ENCODE measurements at places on chromosomes 16 and 17.

GRCh38 chr16:80046261-80046660 is 445.7 kb upstream of the MAF start:
- DNase-seq: no peak

DNA sequence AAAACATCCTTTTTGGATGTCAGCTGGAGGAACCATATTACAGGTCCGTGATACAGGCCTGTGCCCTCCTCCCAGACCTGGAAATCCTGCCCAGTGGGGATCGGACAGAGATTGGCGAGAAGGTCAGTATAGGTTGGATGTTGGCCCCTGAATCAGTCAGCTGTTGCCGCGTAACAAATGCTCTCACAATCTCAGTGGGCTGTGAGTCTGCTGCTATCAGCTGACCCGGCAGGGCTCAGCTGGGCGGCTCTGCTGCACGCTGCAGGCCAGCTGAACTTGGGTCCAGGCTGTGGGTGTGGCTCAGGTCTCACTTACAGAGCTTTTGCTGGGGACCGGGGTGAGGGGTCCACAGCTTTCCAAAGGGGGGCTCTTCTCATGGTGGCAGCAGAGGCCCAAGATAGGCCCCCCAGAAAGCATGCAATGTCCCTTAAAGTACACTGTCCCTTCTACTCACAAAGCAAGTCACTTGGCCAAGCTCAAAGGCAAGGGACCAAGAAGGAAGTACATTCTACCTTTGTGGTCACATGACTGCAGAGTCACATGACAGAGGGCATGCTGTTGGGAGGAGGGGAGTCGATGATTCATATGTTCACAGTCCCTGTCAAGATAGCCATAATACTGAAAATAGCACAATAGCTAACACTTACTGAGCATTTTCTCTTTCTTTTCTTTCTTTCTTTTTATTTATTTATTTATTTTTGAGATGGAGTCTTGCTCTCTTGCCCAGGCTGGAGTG is 134.2 kb downstream of the ABCC1 start:
- DNase-seq: no peak

- DNase-seq: no peak
Observed at GRCh38 chr17:77327181-77327565, 186.4 kb downstream of the SEC14L1 start.

DNA sequence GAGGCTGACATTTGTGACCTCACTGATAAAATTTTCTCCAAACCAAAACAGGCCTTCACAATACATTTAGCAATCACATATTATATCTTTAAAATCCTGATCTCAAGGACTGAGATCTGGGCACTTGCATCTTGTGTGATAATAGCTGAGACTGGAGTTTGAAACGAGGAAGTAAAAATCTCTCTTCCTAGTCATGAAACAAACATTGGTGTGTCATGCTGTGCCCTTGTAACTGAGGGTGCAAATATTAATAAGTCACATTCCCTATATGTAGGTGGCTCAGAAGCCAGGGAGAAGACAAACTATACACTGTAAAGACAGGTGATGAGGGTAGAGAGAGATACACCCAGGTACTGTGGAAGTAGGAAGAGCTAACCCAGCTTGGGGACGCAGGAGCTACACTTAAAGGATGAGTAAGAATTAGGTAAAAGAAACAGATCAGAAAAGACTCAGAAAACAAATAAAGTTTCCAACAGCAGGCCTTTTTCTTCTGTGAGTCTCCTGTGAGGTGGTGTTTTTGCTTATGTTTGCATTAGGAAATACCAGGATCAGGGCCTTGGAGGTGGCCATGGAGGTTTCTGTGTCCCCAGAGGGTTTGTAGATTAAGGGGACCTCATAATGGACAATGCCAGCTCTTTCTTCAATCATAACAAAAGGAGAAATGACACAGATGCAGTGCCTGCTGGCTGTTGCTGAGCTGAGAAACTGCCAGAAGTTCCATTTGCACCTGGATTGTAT is 335.7 kb downstream of the GRIN2A start:
- DNase-seq: no peak

DNA sequence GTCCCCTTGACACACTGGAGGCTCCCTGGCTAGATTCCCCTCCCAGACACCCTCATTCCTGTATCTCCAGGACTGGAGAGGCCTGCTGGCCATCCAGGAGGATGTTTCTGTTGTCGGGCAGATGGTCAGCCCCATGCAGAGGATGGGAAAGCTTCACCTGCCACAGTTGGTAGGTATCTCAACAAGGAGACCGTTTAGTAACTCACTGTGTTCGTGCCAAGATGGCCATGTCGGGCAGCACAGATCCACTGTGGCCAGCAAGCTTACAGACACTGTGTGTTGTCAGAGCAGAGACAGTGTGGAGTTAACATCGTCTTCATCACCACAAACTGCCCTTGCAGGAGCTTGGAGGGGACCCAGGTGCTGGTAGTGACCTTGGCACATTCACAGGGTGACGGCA is 390.9 kb downstream of the SEC14L1 start:
- no peak for DNase-seq

GRCh38 chr16:13921328-13921727 is 1.4 kb downstream of the ERCC4 start:
- DNase-seq: no peak

DNA sequence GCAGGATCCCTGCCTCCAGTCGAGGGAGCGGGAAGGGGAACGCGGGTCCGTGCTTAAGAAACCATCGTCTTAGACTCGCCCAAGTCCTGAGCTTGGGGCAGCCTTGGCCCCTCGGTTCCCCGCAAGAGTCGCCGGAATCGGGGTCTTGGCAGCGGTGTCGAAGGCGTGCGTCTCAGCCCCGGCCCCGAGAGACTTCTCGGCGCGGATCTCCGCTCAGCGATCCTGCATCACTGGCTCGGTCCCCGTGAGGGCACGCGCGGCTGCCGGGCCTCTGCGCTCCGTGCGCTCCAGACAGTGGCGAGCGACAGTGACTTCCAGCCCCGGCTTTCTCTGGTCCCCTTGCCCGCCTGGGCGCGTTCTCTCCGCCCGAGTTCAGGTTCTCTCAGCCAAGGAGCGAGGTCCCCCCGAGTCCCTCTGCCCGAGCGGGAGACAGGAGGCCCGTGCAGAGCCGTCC is 380 bp downstream of the HS3ST3A1 start:
- no peak for DNase-seq

DNA sequence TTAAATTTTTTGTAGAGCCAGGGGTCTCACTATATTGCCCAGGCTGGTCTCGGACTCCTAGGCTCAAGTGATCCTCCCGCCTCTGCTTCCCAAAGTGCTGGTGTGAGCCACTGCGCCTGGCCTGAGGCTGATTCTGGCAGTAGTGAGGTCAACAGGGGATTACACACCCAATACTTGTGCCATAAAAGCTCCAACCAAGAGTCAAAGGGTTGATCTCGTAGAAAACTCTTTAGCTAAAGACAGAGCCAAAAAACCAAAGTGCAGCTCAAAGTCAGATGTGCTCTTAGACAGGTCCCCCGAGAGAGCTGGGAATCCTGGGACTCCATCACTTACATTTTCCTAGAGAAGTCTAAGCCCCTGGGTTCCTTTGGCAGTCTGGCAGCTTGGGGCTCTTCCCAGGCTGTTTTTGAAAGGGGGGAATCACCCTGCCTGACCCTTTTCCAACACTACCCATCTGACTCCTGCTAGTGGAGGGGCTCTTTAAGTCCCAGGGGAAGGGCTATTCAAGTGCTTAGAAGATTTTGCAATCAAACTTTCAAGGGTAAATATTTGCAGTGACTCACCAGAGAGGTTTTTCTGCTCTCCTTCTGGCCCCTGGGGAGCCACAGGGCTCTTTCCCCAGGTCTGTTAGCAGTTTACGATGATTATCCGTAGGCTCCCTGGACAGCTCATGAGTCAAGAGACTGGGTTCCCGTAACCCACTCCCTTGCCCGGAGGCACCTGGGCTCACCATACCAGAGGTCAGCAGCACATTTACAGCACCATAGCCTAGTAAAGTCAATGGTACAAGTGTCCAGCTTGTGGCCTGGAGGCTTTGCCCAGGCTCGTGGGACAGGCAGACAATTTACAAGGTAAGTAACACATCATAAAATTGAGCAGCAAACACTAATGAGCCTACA is 408.7 kb downstream of the SLC39A11 start:
- no peak for DNase-seq

- DNase-seq: no peak
Observed at GRCh38 chr16:88941913-88942909, 34.8 kb downstream of the CBFA2T3 start.

DNA sequence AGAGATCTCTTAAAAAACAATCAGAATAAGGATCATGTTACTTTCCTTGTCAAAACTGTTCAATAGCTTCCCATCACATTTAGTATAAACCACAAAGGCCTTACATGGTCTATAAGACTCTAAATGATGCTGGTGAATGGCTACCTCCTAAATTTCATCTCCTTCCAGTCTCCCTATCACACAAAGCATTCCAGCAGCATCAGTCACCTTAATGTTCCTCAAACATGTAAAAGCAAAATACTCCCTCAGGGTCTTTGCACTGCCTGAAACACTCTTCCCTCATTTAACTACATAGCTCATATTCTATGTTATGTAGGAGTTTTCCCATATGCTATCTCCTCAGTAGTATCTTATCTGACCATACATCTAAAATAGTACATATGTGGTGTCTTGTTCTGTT is 53.5 kb upstream of the INTS2 start:
- DNase-seq: no peak

DNA sequence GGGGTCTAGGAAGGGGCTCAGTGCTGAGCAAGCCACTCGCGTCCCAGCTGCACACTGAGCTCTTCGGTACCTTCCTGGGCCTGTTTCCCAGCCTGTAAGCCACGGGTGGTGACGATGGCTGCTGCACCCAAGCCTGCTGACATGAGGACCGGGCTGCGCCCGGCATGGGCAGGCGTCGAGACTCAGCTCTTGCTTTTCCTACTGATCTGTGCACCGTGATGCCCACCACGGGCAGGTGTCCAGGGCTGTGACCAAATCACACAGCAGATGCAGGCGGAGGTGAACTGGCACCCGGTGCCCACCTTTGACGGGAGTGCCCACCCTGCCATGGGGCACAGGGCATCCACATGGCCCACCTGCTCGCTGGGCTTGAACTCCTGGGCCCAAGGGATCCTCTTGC is 17.9 kb downstream of the CCDC57 start:
- DNase-seq: no peak

GRCh38 chr16:89455178-89455577 is 35.2 kb downstream of the ANKRD11 start:
- no peak for DNase-seq

GRCh38 chr16:785563-786535 is 2.3 kb downstream of the RPUSD1 start:
- peak; percentile 63 for DNase-seq

- no peak for DNase-seq
Observed at GRCh38 chr16:9824200-9825068, 357.8 kb downstream of the GRIN2A start.

- DNase-seq: no peak
Observed at GRCh38 chr17:76264425-76264754, 758 bp upstream of the UBALD2 start.

DNA sequence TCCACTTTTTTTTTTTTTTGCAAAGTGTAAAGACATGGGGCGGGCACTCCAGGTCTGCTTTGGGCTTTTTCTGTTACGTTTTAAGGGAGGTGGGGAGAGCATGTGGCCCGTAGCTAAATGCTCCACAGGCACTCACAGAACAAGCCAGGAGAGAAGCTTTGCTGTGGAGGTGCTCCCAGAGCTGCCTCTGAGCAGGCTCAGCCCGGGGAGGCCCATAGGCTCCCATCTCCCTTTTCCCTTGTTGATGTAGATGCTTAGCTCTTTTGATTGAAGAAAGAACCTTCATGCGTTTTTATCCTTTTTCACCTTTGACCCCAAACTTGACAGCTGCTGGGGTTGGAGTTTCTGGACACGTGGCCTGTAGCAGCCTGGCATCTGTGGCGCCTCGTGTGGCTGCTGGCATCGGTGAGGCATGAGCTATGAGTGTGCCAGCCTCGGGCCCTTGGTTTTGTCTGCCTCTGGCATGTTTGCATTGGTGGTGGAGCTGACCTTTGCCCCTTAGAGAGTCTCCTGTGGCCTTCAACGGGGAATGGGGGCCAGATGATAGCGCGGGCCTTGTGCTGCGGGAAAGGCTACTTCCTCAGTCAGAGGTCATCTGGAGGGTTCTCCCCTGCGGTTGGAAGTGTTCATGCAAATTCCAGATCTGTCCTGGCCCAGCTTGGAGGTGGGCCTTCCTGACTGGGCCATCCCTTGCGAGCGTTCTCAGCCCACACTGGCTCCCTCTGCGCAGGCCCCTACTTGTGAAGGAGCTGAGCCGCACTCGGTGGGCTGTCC is 20.0 kb upstream of the IL17C start:
- DNase-seq: no peak

DNA sequence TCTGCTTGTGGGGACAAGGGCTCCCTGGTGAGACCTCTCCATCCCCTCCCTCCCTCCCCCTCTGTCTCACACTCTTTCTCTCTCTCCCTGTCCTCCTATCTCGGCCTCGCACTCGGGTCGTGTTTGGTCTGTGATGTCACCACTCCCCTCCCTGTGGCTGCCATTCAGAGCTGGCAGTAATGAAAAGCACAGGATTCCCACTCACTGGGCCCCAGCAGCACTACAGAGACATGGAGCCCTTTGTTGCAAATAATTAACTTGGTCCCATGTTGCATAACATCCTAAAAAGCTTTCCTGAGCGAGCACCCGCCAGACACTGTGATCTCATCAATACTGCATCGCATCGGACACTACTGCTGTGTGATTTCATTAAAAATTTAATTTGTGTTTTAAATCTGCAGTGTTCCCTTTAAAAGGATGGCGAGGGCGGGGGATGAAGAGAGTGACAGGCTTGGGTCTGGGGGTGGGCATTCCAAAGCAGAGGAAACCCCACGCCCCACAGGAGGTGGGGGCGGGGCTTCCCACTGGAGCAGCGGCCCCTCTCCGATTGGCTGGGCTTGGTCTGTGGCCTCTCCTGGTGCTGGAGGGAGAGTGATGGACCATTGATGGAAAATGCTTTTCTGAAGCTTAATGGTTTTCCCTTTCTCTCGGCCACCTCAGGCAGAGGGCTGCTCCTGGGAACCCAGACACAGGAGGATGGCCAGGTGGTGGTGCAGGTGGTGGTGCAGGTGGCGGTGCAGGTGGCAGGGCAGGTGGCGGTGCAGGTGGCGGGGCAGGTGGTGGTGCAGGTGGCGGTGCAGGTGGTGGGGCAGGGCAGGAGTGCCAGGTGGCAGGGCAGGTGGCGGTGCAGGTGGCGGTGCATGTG is 15.3 kb upstream of the NPTX1 start:
- no peak for DNase-seq
